ENCODE measurements at places on chromosomes 6 and 20.

- DNase-seq: no peak
Measured at GRCh38 chr6:56393615-56394612, 146.5 kb upstream of the COL21A1 start.

- DNase-seq: no peak
Measured at GRCh38 chr6:21726676-21727075, 133.1 kb downstream of the SOX4 start.

DNA sequence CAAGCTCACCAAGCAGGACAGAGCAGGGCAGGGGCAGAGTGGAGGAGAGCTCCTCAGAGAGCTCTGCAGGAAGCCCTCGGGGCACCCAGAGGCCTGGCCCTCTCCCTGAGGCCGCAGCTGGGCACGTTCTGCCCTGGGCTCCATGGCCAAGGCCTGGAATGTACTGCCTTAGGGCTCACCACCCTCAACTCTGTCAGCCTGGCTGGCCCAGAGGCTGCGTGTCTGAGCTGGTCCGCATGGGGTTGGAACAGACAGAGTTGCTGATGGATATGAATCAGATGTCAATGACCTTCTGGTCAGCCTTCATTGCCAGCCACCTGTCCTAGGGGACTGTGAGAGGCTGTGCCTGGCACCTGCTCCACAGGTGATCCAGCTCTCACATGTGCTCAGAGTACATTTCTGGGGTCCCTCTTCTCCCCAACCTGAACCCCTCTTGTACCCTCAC, 33.2 kb upstream of the PCMTD2 start:
- DNase-seq: no peak

GRCh38 chr6:129197154-129197553, 314.2 kb downstream of the LAMA2 start:
- no peak for DNase-seq

GRCh38 chr6:73236144-73236750, 11.0 kb upstream of the KHDC1L start:
- no peak for DNase-seq

- no peak for DNase-seq
Measured at GRCh38 chr6:4969609-4970285, 34.1 kb downstream of the RPP40 start.

DNA sequence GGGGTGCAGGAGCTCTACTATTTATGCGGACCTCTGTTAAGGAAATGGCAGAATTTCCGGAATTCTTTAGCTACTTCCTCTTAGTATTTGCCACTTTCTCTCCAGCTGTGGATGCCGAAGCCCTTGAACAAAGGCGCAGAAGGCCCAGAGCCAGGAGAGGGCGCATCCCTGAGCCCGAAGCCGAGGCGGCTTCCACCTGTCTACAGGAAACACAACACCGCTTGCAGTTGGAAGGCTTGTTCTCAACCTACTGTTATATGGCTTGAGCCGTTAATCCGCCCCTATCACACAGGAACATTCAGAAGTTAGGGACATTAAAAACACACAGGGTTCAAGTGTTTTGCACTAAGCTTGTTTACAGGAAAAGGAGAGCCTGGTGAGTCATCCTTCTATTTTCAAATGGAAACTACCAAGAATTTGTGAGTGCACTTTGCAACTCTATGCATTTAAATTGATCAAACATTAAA, 417.1 kb downstream of the BCKDHB start:
- peak; percentile 88 for DNase-seq

DNA sequence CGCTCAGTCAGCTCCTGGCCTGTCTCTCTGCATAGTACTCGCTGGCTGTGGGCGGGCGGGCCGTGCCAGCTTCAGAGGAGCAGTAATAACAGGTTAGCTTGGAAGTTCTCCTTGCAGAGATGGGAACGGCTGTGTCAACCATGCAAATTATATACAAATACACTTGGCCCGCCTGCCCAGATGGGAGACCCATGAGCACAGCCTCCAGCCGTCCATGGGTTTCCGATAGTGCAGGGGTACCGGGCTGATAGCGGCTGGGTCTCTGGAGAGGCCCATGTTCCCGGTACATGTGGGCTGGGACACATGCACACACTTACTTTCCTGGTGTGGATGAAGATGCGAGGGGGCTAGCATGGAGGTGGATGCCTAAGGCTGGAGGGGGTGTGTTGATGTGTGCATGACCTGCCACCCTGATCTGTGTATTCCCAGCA, 12.8 kb upstream of the ZNF831 start:
- no peak for DNase-seq

- no peak for DNase-seq
Measured at GRCh38 chr6:52389264-52389625, 27.3 kb downstream of the PAQR8 start.

- DNase-seq: peak; percentile 4
Measured at GRCh38 chr20:13261460-13262301, 40.6 kb downstream of the ISM1 start.

DNA sequence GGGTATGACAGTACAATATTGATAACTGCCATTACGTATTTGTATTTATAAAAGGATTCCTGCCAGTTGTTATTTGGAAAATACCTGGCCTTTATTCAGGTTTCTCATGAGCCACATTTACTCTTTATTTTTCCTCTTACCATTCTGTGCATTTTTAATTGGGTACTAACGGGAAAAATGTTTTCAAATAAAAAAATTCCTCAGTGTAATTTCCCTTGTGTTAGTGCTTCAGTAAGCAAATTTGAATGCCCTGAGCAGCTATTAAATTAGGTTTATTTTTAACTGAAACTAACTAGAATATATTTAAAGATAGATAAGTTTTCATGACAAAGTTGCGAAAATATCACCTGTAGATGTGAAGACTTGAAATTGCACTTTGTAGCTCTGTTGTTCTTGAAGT, 146.0 kb downstream of the PTCHD4 start:
- DNase-seq: no peak

DNA sequence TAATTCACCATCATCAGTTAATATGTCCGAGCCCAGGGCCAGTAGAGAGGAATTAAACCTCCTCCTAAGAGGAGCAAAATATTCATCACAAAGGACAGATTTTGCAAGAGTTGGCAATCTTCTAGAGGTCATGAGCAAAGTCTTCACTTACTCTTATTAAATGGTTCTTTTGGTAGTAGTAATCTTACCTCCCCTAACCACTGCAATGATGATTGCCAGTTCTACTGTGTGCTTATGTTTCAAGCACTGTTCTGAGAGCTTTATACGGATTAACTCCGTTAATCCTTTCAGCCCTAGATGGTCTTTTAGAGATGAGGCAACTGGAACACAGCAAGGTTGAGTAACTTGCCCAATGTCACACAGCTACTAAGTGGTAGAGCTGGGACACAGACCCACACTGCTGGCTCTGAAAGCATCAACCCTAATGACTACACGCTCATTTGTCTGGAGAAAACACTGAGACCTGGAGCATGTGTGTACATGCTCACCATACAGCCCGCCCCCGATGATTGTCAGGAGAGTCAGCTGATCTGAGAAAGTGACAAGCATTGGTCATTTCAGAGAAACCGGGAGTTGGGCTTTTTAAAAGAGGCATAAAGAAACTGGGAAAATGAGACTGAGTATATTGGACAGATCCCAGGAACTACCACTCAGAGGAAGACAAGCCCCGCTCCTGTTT, 276.0 kb downstream of the NRN1 start:
- DNase-seq: peak; percentile 21

GRCh38 chr20:11970243-11970836, 52.6 kb downstream of the BTBD3 start:
- DNase-seq: no peak

GRCh38 chr6:46186583-46186982, 15.8 kb upstream of the ENPP5 start:
- no peak for DNase-seq
